ENCODE measurements at places on chromosomes 1 and 21.

DNA sequence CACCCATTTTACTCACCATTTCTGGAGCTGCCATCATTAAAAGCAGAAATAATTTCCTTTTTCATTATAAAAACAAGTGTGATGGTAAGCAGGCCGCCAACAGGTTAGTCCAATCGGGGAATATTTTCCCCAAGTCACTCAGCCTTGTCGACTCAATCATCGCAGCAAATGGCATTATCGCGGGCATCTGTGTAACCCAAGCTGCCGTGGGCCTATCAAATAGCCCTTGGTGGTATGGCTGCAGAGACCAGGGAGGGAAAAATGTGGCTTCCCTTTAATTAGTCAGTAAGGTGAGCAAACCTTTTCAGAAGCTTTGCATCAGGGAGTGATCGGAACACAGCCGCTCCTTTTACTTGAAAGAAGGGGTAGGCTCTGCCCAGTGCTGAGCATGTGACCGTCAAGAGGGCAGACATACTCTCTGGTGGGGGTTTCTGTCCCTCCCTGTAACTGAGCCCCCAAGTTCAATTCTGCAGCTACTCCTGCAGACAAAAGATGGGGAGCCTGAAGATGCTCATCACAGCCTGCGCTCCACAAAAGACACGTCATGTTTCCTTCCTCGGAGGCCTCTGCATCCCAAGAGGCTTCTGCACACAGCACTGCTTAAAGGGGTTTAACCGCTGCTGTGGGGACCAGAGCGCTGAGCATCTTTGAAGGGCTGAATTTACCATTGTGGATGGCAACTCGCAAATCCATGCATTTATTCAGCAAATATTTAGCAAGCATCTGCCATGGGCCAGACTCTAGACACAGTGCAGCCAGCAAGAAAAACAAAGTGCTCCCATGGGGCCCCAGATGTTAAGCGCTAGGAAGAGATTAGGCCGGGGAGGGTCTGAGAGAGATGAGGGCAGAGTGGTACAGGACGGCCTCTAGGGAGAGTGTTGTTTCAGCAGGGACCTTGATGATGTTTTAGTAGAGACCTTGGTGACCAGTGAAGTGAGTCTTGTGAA lies 1.2 kb upstream of the TMPRSS3 start:
- DNase-seq, result no peak

GRCh38 chr1:15066191-15066590 lies 87.4 kb upstream of the TMEM51 start:
- no peak for DNase-seq

- no peak for DNase-seq
Measured at GRCh38 chr1:230824551-230824918, 43.8 kb downstream of the C1orf198 start.

- no peak for DNase-seq
Measured at GRCh38 chr1:194476872-194477271, 1290.5 kb upstream of the B3GALT2 start.

- peak; percentile 58 for DNase-seq
Measured at GRCh38 chr1:79695138-79695537, 688.6 kb upstream of the ADGRL4 start.

DNA sequence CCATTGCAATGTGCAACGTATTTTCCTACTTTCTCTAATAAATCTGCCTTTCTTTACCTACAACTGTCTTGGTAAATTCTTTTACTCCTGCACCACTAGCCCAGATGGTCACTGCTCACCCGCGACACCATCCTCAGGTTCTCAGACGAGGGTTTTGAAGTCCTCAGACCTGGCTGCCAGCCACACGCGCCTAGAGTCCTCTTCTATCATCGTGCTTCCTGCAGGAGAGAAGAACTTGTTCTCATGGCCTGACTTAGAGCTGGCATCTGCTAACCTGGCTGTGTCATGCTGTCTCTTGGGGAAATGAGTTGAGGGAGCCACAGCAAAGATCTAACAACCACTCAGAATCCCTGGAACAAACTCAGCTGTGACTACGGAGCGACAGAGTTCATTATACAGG lies 30.3 kb upstream of the PGBD5 start:
- no peak for DNase-seq

DNA sequence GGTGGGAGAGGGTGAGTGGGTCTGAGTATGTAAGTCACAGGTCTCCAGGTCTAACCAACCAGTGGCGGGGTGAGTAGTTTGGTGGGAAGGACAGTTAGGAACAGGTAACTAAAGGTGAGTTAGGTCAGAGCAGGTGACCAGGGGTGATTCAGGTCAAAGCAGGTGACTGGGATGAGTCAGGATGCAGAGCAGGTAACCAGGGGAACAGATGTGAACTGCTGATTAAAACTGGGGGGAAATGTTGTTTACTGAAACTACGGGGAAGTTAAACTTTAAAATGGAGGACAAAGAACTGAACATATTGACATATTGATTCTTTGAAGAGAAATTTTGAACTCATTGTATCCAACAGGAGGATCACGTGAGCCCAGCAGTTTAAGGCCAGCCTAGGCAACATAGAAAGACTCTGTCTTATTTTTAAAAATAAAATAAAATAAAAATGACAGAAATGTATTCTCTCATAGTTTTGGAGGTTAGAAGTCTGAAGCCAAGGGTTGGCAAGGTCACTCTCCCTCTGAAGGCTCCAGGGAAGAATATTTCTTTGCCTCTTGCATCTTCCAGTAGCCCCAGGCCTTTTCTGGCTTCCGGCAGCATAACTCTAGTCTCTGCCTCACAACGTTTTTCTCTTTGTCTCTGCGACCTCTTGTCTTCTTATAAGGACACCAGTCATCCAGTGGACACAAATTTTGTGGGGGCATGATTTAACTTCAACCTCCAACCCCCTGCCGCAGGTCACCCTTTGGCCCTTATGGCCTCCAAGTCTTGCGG lies 64.3 kb upstream of the TINAGL1 start:
- DNase-seq, result no peak

DNA sequence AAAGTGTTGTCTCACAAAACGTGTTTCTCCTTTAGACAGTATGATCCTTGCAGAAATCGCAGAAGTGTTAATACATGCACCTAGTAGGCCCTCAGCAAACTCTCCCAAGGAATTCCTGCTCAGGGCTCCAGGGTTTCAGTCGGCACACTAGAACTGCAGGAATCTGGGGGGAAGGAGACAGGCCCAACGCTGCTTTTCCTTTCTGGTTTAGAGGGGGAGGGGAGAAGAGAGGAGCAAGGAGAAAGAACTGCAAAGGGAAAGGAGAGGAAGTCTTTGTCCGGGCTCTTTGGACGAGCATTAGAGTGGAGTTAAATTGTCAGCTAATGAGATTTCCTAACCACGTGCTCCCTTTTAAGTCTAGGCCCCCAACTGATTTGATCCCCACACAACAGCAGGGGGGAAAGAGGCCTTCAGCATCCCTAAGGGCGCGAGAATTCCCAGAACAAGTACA lies 103.7 kb upstream of the SOD1 start:
- no peak for DNase-seq

- DNase-seq, result no peak
Measured at GRCh38 chr1:79507770-79508169, 501.2 kb upstream of the ADGRL4 start.

- no peak for DNase-seq
Measured at GRCh38 chr1:211279340-211279739, 20.2 kb downstream of the RCOR3 start.

- DNase-seq, result peak; percentile 25
Measured at GRCh38 chr21:35529171-35529863, 480.2 kb upstream of the RUNX1 start.

GRCh38 chr1:172135978-172136610 lies 284.4 kb upstream of the C1orf105 start:
- DNase-seq, result no peak

GRCh38 chr1:242089911-242090310 lies 91.0 kb upstream of the MAP1LC3C start:
- DNase-seq, result no peak

- DNase-seq, result no peak
Measured at GRCh38 chr1:1334835-1335234, 3.8 kb downstream of the TAS1R3 start.

- DNase-seq, result no peak
Measured at GRCh38 chr21:34280389-34280795, 83.4 kb upstream of the KCNE2 start.

GRCh38 chr1:232477728-232478127 lies 152.2 kb downstream of the SIPA1L2 start:
- DNase-seq, result peak; percentile 96

- no peak for DNase-seq
Measured at GRCh38 chr1:94884106-94884505, 42.8 kb downstream of the CNN3 start.

DNA sequence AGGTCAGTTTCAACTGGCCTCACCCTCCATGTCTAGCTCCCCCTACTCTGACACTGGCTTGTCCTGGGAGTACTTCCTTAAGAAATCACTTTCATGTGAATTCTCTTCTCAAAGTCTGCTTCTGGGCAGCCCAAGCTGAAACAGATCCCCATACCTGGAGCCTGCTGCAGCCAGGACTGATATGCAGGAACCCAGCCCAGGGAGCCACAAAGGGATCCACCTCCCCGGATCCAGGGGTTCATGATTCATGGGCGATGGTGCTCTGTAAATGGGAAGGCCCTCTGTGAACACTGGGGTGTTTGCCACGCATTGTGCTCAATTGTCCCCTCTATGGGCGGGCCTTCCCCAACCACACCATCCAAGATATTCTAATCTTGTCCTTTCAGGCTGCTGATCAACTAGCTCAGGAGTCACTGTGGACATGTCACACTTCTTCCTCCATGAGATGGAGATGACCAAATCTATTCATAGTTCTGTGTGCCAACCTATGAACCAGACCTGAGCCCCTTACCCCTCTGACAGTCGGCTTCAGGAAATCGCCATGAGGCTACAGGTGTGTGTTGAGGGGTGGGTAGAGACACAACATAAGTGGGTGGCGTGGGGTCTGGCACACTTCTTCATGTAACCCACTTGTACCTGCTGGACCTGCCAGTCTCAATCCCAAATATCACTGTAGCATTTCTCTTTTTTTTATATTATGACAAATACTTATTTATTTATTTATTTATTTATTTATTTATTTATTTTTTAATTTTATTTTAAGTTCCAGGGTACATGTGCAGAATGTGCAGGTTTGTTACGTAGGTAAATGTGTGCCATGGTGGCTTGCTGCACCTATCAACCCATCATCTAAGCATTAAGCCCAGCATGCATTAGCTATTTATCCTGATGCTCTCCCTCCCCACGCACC lies 41.8 kb downstream of the RUNX3 start:
- no peak for DNase-seq

GRCh38 chr1:32972814-32973428 lies 8.3 kb upstream of the RNF19B start:
- DNase-seq, result no peak

GRCh38 chr1:45542591-45542990 lies 8.0 kb upstream of the AKR1A1 start:
- DNase-seq, result no peak

DNA sequence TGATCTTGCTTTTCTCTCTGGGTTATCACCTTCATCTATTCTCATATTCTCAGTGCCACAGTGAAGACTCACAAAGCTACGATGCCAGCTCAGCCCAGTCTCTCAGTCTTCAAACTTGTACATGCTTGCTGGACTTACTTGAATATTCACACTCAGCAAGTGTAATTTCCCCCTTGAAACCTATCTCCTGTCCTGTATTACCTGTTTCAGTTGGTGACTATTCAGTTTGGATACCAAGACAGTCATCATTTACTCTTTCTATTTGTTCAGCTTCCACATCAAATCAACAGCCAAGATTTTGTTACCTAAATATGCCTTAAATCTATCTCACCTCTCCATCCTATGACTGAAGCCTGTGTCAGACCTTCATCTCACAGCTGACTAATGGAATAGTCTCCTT lies 209.7 kb downstream of the LRRC7 start:
- DNase-seq, result no peak

GRCh38 chr21:23130308-23130707 lies 2132.1 kb downstream of the NCAM2 start:
- DNase-seq, result no peak

DNA sequence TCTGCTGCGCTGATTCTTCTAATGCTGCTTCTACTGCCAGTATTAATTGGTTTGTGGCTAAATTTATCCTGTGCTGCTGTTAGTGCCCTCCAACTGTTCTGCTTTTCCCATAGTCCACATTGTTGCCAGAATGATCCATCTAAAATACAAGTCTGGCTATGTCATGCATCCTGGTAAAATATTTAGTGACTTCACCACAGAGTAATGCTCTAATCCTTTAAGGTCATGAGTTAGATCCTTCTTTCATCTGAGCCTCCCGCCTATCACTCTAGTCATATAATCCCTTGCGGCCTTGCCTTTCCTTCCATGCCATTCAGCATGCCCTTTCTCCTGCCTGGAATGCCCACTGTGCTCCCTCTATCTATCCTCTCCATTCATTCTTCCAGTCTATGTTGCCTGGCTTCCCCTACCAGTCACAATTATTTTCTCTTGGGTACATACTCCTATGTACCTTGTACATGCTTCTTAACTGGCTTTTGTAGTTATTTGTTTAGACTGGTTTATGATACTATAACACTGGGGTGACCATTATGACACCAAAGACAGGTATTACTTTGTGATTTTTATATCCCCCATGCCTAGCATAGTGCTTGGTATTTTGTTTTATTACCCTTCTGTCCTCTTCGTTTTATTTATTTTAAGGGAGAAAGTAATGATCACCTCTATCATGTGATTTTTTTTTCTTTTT lies 144.0 kb downstream of the MAGI3 start:
- DNase-seq, result peak; percentile 86

GRCh38 chr1:9427388-9427787 lies 111.9 kb upstream of the SLC25A33 start:
- no peak for DNase-seq

- DNase-seq, result no peak
Measured at GRCh38 chr1:23417570-23417969, 7.0 kb downstream of the TCEA3 start.

GRCh38 chr1:43058545-43059360 lies 100.1 kb upstream of the SLC2A1 start:
- DNase-seq, result peak; percentile 80

All from RCC 7860 (cell line).